ENCODE measurements at places on chromosomes 5 and 9.

- DNase-seq = no peak
These were observed 50.9 kb downstream of the AP3B1 start for GRCh38 chr5:78243639-78244038.

DNA sequence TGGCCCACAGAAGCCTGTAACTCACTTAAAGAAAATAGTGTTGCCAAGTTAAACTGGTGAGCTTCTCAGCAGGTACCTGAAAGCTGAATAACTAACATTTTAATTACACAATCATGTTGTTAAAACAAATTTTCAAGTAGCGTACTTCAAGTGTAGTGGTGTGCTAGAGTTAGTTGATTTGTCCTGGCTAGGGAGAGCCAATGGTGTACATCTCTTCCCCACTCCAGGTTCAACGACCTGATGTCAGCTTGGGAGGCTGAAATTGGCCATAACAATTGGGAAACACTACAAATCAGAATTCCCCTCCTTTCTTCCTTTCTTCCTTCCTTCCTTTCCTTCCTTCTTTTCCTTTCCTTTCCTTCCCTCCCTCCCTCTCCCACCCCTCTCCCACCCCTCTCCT lies 295.3 kb upstream of the SLC24A2 start:
- no peak for DNase-seq

- DNase-seq = no peak
These were observed 347.2 kb upstream of the WWC1 start for GRCh38 chr5:167944121-167944852.

DNA sequence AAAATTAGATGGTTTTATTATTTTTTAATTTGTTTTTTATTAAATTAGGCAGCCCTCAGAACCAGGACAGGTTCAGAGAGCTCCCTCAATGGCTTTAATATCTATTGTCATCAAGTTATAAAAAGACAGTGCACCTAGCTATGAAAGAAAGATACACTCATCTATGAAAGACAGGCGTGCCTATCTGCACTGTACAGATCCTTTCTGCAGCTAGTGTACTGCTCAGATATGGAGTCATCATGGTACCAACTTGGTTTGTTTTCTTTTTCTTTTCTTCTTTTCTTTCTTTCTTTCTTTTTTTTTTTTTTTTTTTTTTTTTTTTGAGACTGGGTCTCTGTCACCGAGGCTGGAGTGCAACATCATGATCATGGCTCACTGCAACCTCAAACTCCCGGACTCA lies 54.8 kb upstream of the GPBP1 start:
- no peak for DNase-seq

DNA sequence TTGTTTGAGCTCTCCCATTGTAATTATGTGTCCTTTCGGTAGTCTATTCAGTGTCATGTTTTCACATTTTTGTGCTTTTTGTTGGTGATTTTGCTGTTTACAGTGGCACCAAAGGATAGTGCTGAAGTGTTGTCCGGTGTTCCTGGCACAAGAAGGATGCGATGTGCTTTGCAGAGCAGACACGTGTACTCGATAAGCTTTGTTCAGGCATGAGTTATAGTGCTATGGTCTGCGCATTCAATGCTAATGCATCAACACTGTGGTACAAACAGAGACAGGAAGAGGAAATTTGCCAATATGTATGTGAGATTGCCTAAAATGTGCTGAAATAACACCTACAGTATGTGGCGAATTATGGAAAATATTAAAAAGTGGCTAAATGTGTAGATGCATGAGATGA lies 913.4 kb upstream of the ACO1 start:
- DNase-seq = no peak

- no peak for DNase-seq
These were observed 331.3 kb upstream of the KIF2A start for GRCh38 chr5:61974680-61975079.

- no peak for DNase-seq
These were observed 8.7 kb upstream of the GDA start for GRCh38 chr9:72140586-72140985.

DNA sequence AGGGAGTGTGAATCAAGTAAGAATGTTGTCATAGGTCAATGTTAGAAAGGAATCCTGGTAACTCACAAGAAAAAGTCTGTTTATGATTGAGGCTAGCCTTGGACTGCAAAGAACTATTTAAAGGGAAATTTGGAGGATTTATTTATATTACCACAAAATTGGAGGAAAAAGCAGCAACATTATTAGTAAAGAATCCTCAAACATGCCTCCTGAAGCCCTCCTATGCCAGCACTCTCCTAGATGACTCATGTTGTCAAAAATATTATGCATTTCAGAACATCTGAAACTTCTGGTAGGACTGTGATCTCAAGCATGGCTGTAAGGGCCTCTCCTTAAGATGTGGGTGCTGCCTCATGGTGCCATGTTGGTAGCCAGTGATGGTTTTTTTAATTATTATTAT lies 628.5 kb downstream of the CHSY3 start:
- no peak for DNase-seq

- DNase-seq = no peak
These were observed 441.9 kb downstream of the PLK2 start for GRCh38 chr5:58018016-58018415.

- DNase-seq = peak; percentile 76
These were observed 49.0 kb upstream of the DPYSL3 start for GRCh38 chr5:147558826-147559225.

DNA sequence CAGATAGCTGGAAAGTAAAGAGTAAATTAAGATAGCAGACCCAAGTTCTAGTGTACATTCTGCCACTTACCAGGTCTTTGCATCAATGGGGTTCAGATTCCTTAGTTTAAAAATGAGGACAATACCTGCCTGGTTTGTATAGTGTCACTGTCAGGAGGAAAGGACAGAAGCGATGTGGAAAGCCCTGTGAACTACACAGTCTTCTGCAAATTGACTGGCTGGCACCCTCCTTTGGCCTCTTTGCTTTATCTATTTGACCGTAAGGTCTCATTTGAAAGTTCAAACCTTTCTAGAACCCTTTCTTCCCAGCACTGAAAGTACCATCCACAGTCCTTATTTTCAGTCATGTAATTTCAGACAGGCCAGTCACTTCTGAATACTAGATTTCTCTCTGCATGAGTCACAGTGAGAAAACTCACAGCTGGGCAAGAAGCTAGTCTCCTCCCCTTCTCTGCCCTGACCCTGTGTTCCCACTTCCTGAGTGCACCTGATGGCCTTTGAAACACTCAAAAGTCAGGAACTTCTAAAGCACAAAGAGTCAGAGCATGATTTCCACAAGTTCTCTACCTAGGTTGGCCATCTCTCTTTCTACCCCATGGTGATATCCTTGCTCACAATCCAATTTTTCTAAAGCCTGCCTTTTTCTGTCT lies 91.3 kb upstream of the RASEF start:
- no peak for DNase-seq

DNA sequence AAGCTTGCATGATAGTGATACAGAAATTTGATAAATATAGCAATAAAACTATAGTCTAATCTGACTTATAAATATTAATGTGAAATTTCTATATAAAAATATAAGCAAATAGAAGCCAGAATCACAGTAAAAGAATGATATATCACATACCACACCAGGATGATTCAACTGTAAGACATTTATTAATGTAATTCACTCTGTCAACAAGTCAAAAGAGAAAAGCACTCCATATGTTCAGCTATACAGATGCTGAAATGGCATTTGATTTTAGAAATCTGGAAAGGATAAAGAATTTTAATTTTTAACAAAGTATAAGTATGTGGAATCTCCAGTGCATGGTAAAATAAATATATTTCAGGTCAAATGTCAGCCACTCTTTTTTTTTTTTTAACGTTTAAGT lies 372.4 kb downstream of the KCNN2 start:
- DNase-seq = no peak

DNA sequence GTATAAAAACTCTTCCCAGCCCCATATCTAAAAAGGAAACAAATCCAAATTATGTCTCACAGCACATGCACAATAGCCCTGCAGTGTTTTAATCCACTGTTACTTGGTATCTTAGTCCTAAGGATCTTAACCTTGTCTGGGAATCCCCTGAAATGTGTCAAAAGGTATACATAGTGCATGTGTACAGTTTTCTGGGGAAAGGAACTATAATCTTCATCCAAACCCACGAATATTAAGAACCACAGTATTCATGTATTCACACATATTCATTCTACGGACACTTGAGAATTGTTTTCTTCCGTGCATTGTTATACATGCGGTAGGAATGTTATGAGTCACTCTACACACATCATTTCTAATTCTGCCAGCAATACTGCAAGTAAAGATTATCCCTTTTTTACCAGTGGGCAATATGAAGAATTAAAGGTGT lies 47.8 kb upstream of the SNX2 start:
- DNase-seq = no peak

DNA sequence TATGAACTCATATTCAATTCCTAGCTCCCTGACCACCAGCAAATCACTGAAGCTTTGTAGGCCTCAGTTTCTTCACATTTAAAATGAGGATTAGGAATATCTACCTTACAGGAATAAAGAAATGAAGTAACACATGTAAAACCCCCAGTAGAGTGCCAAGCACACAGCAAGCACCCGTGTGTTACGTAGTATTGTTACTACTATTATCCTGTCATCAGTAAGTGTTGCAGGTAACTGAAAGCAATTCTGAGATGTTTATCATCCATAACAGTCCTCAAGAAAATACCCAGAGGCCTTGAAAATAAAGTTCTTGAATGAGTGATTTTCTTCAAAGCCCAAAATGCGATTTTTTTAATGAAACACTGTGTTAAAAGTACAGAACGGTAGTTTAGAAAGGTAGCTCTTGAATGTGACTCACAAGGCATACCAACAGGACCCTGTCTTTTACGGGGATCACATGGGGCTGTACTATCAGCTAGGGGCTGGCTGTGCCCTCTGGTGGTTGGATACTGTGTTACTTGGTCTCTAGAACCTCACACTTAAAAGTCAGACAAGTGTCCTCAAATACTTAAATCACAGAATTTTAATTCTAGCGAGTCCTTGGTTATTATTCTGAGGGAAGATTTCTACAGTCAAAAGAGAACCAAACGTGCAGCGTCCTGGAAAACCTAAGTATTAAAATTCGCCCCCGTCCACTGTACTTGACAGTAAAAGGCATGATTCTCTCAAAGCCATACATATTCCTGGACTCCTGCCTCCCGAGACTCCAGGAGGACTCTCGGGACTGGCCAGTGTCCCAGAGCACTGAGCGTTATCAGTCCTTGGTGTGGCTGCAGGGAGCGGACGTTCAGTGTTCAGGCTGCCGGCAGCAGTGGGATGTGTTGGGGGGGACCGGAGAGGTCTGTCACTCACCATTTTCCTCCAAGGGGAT lies 725 bp downstream of the NDUFB6 start:
- peak; percentile 69 for DNase-seq

GRCh38 chr9:92589923-92590322 lies 54.1 kb upstream of the ECM2 start:
- no peak for DNase-seq

- DNase-seq = no peak
These were observed 204.4 kb upstream of the ADAMTSL1 start for GRCh38 chr9:18269561-18269960.

- DNase-seq = no peak
These were observed 1.8 kb downstream of the TMOD1 start for GRCh38 chr9:97502984-97503861.

DNA sequence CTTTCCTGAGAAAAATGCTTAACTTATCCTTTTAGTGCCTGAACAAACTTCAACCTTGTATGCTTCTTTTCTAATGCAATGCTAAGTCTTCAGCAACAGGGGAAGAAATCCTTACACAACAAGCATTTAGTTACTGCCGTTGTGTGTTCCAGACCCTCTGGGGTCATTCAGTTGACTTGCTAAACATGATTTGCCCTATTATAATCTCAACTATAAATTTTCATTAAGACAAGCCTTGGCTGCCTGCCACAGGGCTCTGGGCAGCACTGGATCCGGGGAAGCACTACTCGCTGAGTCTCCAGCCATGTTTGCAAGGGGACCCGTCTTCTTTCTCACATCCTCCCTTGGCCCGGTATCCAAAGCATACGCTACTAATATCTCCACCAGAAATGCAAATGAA lies 58.1 kb downstream of the PTCH1 start:
- no peak for DNase-seq

GRCh38 chr9:84471816-84472215 lies 131.3 kb upstream of the SLC28A3 start:
- no peak for DNase-seq

- no peak for DNase-seq
These were observed 186.7 kb downstream of the NTRK2 start for GRCh38 chr9:84856181-84856632.

DNA sequence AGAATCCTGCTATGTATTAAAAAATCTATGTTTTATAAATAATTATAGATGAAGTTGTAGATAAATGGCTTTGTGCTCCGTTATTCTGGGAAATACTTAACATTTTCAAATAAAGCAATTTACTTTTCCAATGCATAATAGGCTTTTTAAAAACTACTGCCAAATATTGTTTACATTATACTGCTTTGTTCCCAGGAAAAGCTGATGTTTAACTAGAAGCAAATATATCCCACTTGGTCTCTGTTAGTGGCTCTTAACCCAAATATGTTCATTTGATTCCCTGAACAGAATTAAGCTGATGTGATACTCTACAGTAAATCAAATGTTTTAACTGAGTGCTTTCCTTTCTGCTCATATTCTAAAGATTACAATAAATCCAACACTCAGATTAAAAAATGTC lies 326.3 kb downstream of the SLCO4C1 start:
- no peak for DNase-seq

- DNase-seq = no peak
These were observed 32.7 kb upstream of the ZCCHC9 start for GRCh38 chr5:81268521-81269196.

DNA sequence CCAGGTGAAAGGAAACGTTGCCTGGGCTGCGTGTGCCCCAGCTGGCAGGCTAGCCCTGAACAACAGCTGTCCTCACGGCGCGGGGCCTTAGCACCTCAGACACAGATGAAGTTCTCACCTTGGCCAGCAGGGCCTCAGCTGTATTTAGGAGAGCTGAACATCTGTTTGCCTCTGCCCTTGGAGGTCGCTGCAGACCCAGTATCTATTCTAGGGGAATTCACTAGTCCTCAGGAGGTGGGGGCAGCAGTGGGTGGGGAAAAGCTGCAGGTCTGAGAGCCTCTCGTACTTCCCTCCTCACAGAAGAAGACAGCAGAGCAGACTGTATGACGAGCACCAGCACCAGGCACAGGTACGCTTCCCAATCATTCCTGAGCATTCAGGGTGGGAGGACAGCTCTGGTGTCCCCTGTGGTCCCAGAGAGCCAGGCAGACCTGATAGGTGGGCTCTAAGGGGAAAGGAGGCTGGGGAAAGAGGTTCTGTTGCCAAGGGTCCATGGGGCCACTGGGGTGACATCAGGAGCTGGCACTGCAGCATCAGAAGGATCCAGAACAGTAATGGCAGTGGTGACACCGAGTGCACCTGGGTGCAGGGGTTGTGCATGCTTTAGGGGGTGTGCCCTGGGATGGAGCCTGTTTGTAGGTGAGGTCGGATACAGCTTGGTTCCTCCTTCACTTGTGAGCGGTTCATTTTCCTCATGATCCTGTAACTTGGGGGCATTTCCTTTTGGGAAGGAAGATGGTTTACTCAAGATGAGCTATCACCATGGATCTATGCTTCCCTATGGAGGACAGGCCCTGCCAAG lies 13.8 kb downstream of the CD74 start:
- DNase-seq = no peak
